ENCODE measurements at places on chromosomes 3 and 15.

DNA sequence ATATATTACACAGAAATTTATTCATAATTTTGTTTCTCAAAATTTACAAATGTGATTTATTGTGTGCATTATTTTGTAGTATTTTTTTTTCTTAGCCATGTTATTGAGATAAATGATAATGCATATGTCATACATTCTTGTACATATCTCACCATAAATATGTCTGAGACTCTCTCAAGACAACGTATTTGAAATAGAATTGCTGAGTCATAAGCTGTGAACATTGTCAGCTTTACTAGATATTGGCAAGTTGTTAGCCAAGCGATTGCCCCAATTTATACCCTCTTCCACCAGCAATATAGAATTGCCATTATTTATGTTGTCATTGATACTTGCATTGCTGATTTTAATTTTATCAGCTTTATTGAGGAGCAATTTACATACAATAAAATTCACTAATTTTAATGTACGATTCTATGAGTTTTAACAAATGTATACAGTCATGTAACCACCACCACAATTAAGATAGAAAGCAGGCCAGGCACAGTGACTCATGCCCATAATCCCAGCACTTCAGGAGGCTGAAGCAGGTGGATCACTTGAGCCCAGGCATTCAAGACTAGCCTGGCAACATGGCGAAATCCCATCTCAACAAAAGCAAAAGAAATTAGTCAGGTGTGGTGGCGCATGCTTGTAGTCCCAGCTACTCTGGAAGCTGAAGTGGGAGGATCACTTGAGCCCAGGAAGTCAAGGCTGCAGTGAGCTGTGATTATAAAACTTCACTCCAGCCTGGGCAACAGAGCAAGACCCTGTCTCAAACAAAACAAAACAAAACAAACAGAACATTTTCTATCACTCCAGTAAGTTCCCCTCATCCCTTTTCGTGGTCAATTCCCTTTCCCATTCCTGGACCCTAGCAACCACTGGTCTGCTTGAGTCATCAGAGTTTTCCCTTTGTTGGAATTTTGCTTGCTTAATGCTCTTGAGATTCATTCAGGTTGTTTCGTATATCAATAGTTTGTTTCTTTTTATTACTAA is 373.1 kb downstream of the MFSD1 start:
- DNase-seq = no peak

GRCh38 chr15:67820122-67820991 is 5.0 kb upstream of the SKOR1 start:
- no peak for DNase-seq

DNA sequence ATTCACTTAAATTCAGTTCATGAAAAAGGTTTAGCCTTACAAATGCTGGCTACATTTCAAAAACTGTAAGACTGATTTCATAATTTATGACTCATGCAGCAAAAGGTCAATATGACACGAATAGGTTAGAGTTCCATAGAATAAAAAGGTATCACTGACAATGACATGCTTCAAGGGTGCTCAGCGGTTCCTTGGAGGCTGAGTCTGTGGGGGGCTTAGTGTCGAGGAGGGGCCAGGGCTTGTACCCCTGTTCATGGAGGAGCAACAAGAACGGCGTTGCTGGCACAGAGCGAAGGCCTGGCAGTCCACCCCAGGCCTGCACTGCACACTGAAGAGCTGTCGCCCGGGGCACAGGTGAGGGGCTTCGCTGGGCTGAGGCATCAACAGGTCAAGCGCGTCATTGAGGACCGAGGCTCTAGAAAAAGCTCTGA is 174.2 kb downstream of the NR1D2 start:
- DNase-seq = no peak

DNA sequence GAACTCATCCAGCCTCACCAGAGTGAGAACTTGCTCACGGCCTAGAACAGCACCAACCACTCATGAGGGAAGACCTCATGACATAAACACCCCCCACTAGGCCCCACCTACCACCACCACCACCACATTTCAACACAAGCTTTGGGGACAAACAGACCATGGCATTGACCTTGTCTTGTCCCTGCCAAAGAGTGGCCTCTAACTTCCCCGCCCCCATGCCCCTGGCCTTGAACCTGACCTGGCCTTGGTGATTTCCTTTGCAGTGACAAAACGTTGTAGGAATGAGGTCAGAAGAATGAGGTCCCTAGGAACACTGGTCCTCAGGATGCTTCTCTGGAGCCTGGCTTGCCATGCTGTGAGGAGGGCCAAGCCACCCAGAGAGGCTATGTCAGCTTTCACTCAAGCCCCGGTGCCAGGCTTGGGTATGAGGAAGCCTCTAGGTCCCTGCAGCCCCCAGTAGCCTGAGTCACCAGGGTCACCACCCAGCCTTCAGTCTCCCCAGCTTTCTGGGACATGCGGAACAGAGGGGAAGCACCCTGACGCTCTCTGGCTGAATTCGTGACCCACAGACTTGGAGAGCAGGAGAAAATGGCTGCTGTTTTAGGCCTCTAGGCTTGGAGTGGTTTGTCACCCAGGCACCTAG is 57.9 kb downstream of the TPRA1 start:
- DNase-seq = no peak

- peak; percentile 7 for DNase-seq
These were observed 154.6 kb upstream of the ICE2 start for GRCh38 chr15:60633426-60633968.

GRCh38 chr3:51389423-51390183 is 1.5 kb upstream of the RBM15B start:
- no peak for DNase-seq

DNA sequence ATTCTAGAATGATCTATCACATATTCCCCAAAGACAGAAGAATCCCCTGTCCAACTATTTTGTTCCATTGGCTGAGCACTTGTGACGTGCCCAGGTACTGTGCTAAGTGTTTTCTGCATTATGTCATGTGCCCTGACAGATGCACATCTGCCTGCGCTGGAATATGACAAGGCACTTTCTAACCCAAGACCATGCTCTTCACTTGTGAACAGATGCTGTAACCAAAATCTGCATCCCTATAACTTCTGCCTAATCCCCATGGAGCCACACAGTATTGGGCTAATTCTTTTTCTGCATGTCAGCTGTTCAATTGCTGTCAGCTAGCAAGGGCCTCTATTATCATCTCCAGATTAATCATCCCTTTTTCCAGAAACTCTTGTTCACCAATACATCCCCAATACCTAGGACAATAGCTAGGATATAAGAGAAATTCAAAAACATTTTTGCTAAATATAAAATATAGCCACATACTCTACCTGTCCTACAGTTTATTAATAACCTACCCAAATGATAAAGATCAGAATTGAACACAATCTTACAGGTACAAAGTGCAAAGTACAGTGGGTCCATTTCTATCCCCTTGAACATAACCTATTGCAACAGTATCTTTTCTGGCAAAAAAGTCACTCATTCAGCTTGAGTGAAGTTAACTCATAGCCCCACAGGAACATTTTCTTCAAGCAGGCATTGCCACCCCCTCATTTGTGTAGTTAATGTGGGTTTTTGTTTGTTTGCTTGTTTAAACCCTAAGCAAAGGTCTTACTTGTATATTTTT is 109.4 kb upstream of the LRRN1 start:
- DNase-seq = no peak

DNA sequence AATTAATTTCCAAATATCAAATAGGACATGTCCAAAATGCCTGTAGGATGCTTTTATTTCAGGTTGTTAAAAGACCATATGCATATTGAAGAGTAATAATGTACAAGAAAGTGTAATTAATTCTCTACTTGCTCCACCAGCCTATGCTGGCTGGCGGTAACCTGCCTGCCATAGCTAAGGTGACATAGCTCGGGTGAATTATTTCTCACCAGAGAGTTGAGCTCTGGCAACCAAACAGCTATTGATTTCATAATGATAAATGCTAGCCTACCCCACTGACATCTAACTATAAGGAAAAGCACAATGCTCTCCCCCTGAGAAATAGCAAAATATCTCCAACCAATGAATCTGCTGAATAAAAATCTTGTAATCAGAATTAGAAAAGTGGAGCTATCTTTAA is 48.9 kb downstream of the GADL1 start:
- no peak for DNase-seq

DNA sequence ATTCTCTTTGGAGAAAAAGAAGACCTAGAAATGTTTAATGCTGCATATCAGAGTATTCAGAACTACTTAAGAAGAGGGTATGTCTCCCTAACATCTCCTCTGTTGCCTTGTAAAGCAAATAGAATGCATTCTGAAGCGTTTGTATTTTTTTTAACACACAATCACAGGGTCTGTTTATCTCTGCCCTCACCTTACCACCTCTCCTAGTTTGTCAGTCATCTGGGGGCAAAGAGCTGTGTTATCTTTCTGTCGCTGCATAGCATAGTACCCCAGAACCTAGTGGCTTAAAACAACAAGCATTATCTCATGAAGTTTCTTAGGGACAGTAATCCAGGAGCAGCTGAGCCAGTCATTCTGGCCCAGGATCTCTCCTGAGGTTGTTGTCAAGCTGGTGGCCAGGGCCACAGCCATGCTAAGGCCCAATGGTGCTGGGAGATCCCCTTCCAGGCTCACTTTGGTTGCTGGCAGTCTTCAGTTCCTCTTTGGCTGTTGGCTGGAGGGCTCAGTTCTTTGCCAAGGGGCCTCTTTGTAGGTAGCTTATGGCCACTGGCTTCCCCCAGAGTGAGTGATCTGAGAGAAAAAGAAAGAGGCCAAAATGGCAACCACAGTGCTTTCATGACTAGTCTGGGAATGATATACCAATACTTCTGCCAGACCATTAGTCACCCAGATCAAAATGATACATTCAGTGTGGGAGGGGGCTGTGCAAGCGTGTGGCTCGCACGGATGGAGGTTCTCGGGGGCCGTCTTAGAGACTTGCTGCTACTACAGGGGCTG is 17.8 kb downstream of the EDEM1 start:
- DNase-seq = no peak

- DNase-seq = no peak
These were observed 15.7 kb upstream of the TM2D3 start for GRCh38 chr15:101667881-101668280.
